Activated T-helper 1 cell treated with anti-CD3 and anti-CD28 coated beads, Interleukin-2, amount 50 U/mL, for 16 hours (primary cell): ENCODE measurements at places on chromosomes 11 and 22.

GRCh38 chr11:44976576-44976975 lies 25.9 kb upstream of the TP53I11 start:
- DNase-seq: no peak

- no peak for DNase-seq
These were observed 67.4 kb downstream of the SCUBE1 start for GRCh38 chr22:43275545-43276317.

DNA sequence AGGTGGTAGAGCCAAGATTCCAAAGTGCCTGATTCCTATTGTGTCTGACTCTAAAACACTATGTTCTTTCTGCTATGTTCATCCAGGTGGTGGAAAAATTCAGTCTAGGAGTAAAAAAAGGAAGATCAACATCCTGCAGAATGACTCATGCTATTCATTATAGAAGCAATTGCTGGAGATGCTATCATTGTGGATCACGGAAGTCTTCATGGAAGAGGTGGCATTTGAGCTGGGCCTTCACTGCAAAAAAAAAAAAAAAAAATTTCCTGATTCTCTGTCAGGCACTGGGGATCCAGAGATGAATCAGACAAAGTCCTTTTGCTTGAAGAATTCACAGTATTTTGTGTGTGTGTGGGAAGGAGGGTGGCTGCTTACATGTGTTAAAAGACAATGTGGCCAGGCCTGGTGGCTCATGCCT lies 1.4 kb upstream of the UVRAG start:
- DNase-seq: no peak

DNA sequence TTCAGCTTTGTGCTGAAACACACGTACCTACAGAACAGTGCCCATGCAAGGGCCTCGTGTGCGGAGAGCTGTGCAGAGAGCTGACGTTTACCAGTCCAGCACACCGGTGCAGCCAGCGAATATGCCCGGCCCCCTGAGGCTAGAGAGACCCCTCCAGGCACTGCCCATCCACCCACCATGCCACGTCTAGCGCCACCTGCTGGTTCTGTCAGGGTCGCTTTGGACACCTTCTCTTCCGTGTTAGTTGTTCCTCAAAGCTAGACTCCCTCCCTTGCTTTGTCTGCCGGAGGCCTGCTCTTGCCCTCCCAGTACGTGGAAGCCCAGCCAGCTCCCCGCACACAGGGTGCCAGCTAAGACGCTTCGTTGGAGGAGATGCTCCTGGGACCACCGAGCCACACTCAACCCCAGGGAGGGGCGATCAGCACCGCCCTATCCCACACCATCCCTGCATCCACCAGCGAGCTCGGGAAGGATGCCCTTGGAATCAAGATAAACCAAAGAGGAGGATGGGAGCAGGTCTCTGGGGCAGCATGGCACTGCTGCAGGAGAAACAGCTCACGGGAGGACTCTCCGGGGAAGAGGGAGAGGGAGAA lies 43.4 kb downstream of the CPT1A start:
- peak; percentile 12 for DNase-seq

GRCh38 chr11:72962084-72962483 lies 147.9 kb downstream of the ATG16L2 start:
- DNase-seq: no peak

DNA sequence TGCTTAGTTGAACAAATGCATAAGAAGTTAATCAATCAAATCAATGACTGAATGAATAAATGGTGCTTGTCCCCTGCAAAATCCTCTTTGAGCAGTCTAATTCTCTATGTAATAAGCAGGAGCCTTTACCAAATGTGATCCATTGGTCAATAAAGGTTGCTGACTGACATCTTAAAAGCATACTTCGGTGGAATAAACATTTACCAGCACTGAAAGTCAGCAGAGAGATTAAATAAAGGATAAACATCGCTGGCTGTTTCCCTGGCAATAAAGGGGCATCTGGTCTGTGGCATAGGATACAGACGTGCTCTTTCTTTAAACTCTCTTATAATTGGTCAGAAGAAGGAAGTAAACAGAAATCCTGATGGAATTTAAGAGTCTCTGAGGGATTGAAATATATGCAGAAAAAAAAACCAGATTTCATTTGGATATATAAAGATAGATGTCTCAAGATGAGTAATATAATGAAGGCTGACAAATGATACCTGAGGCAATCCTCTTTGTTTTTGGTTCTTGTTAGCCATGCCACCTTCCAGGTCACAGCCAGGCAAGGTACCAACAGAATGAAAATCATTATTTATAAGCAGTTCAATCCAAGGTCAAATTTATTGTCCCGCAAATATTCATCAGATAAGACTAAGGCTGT lies 578.4 kb upstream of the CCDC90B start:
- DNase-seq: no peak

DNA sequence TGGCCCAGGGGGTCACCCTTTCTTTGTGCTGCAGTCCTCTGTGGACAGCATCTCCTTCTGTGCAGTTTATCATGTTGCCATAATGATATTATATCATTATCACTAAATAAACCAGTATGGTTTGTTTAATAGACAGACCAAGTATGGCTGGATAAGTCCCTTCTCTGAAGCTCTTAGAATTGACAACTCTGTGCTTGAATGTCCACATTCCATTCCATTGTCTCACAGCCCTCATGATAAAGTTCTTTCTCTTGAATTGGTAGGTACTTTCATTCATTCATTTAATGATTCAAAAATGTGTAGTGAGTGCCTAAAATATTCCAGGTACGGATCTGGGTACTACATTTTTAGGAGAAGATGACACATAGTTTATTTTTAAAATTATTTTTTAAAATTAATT lies 7.8 kb downstream of the RPS6KA4 start:
- DNase-seq: no peak

- no peak for DNase-seq
These were observed 21.6 kb downstream of the PHLDB1 start for GRCh38 chr11:118628861-118629549.

DNA sequence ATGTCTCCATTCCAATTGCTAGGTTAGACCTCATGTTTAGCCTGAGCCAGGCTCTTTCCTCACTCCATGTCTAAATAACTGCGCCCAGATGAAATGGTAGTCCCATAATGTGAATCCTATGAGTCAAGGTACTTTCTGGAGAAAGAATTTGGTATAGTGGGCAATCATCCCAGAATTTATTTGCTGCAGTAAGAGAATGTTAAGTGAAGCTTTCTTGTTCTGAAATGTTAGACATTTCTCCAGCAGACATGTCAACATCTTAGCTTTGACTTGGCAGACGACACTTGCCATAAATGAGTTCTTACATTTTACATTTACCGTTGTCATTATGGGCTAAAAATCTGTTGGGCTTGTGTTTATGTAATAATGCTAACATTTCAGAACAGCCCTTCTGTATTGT lies 165.2 kb downstream of the PGR start:
- DNase-seq: no peak

DNA sequence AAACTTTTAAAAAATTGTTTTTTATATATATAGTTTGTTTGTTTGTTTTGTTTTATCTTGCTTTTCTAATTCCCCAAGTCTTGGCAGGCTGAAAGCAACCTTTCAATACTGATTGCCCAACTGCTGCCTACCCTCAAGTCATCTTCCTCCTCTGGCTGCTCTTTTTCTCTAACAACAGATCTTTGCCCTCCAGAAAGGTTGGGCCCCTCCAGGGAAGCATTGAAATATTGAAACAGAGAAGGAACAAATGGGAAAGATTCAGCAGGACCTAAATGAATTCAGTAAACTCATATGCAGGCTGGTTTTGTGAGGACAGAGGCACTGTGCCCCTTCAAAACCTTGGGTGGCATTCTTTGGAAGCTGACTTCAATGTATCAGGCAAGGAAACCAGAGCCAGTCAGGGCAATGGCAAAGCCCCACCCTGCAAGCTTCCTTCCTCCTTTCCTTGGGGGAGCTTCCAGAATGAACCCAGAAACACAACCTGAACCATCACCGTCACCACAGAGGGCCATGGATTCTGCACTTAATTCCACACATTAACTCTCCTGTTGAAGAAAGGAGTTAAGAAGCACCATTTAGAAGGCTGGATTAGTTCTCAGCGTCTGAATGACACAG lies 815 bp upstream of the MS4A6A start:
- no peak for DNase-seq
